ENCODE measurements at places on chromosomes 11 and 22. TPM values are rescaled to one million over a fixed set of nuclear protein-coding genes. Genes with fewer than 3 reads are reported as not detected.
A peak's percentile ranks its signal among the peaks of the same experiment; 100 is the strongest.

OR8D4 gene
- not detected for total RNA-seq

SAMM50 gene
- total RNA-seq = 72.2 TPM

MAPK8IP2 gene
- total RNA-seq = 0.88 TPM

KCNQ1 gene
- 0.55 TPM for total RNA-seq

KRTAP5-9 gene
- not detected for total RNA-seq

ARFIP2 gene
- total RNA-seq = 42.7 TPM

TSPAN18 gene
- not detected for total RNA-seq

RAG1 gene
- total RNA-seq = 0.63 TPM

MS4A6E gene
- not detected for total RNA-seq

ANO5 gene
- total RNA-seq = not detected

ALDH3B1 gene
- total RNA-seq = 98.1 TPM

GRIA4 gene
- total RNA-seq = not detected

C11orf16 gene
- total RNA-seq = not detected

- no peak for DNase-seq
Observed at GRCh38 chr11:843086-843734, 558 bp downstream of the TSPAN4 start.

DNA sequence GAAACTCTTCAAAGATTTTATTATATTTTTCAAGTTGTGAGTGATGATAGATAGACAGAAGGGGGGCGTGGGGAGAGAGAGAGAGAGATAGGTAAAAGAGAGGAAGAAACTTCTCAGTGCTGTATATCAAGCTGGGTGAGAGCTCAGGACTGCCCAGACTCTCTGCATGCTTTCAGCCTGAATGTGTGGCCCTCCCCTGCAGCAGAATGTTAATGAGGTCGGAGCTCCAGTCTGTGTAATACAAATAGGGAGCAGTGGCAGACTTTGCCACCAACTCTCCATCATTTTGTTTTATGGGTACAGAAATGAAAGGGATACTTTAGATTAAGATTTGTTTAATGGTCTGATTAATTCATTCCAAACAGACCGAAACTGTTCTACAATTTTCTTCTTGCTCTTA is 752.8 kb downstream of the OPCML start:
- DNase-seq = no peak

DNA sequence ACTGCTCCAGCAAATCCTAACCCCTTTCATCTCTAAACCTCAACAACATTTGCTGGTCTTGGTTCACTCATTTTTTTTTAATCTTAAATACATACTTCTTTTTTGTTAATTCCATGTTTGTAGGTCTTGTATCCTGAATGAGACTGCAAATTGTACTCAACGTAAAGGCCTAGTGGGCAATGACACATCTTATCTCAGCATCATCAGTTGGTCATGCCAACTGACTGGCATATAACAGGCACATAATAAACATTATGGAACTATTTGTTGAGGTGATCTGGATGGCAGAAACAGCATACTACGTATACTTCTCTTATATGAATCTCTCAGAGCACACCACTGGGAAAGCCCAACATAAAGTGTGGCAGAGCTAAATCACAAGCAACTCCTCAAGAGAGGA is 116.7 kb downstream of the RBFOX2 start:
- DNase-seq = no peak

DNA sequence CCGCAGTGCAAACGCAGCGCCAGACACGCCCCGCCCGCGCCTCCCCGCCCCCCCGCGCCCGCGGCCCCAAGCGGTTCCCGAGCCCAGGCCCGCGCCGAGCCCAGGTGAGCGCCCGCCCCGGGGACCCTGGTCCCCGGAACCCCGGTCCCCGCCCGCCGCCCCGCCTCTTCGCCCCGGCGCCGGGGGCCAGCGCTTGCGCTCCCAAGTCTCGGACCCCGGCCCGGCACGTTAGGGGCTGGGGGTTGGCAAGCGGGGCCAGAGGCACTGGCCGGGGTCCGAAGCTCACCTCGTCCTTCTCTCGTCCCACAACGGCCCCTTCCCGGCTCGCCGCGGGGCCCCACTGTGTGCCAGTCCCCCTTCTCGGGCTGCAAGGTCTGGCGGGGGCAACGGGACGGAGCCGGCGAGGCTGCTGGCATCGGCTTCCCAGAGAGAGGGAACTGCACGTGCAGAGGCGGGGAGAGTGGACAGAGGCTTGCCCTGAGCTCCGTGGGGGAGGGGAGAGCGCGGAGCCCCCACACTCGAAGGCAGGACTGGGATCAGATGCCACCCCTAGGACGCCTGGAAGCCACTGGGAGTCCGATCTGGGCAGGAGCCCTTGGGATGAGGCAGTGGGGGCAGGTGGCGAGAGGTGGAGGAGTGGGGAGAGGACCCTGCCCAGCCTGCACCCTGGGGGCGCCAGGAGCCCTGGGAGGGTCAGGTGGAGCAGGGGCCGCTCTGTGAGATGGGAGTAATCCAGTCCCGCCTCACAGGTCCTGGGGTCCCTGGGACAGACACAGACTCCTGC is 1.8 kb upstream of the AIFM3 start:
- no peak for DNase-seq

GRCh38 chr22:42791721-42792452 is 65.2 kb downstream of the ARFGAP3 start:
- no peak for DNase-seq

GRCh38 chr11:14499178-14499559 is 442 bp downstream of the COPB1 start:
- no peak for DNase-seq

GRCh38 chr11:30000986-30001750 is 15.7 kb downstream of the KCNA4 start:
- DNase-seq = no peak

DNA sequence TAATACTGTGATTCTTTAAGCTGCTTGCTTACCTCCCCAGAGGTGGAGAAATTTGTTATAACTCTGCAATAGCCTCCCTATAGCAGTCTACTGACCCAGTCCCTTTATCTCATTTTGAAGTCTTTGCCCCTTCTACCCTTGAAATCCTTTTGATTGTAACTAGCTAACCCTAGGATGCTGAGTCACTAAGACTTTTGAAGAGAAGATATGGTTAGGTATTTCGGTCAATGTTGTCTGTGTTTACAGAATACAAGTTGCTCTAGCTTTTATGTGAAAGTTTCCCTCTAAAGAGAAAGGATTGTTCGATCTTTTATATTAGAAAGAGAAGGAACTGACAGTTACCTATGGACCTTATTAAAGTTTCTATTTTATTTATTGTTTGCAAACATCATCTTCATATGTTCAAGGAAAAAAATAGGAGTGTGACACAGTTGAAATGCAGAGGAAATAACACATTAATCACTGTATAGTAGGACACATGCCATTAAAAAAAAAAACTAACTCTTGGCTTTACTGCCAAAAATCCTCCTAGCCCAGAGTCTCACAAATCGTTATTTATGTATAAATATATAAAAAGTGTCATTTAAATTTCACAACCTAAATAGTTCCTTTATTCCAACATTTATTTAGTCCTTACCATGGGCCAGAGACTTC is 3.1 kb downstream of the HYLS1 start:
- no peak for DNase-seq

DNA sequence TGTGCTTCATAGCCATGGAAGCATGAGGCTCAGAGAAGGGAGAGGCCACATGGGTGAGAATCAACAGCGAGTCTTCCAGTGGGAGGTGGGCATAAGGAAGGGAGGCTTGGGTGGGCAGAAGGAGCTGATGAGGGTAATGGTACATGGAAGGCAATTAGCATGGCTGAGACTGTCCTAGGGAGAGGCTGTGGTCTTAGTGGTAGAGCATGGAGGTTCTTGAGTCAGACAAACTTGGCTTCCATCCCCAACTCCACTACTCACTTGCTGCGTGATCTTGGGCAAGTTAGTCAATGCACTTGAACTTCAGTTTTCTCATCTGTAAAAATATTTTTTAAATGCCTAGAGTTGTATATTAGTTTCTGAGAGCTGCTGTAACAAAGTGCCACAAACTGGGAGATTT is 227.2 kb upstream of the E2F8 start:
- no peak for DNase-seq

DNA sequence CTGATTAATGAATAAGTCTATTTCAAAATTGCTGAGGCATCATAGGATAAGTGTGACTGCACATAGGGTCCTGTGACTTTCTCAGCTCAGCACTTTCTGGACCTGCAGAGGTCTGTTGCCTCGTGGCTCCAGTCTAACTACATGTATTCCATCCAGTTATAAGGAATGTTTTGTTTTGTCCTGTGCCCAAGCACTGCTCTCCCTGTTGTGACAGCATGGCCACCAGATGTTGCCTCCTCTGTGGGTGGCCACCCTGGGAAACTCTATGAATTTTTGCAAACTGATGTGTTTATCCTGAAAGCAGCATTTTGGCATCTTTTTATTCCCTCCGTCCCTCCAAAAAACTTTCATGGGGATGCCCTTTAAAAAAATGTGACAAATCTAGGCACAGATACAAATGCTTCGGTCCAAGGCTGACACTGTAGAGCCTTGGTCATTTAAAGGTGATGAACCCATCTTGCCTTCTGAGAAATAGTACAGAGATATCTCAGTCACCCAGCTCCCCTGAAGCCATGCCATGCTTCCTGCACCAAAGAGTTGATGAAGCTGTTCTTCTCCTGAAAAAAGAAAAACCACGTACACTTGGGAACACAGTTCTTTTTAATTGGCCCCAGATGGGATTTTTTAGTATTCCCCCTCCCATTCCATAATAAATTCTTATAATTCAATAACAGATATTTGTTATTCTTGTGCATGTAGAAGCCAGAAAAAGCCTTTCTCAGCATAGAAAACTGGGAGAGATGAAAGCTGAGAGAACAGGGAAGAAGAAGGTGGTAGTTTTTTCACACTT is 72.6 kb downstream of the CCDC34 start:
- DNase-seq = no peak

GRCh38 chr11:118625036-118625690 is 17.7 kb downstream of the PHLDB1 start:
- peak; percentile 87 for DNase-seq

- no peak for DNase-seq
Observed at GRCh38 chr11:128190312-128190711, 397.0 kb downstream of the ETS1 start.

DNA sequence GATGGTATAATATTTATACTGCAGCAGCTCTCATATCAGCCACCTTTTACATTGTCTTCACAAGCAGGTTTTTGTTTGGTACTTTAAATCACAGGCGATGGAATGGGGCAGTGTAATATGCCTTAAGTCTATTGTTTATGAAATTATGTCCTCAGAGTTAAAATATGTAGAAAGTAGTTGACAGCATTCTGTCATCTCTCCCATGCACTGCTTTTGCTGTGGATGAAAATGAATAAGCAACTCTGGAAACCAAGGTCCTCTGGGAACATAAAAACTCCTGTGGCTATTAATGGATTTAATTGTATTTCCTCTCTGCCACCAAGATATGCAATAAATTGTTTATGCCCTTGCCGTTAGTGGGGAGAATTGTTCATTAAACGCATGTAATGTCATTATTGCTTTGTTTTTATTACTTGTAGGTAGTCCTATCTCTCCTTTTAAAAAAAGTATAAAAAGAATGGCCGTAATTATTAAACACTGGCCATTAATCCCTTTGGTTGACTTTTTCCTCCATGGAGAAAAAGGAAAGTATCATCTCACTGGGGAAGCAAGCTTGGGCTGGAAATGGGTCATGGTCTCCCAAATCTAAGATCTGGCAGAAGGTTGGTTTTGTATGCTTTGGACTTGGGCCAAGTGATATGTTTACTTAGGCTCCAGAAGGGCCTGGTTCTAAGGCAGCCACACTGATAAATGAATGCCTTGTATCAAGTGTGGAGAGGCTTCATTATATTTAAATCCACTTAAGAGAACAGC is 13.1 kb downstream of the PACS1 start:
- no peak for DNase-seq

GRCh38 chr11:65640483-65641296 is 2.8 kb downstream of the SIPA1 start:
- DNase-seq = no peak

- no peak for DNase-seq
Observed at GRCh38 chr11:115743719-115744118, 239.5 kb upstream of the CADM1 start.

GRCh38 chr22:44024288-44024921 is at the start of gene PARVB:
Gene PARVB (plus strand): TSS chr22:44024302. CDS start chr22:44024340, 38 bp downstream.
- no peak for DNase-seq

DNA sequence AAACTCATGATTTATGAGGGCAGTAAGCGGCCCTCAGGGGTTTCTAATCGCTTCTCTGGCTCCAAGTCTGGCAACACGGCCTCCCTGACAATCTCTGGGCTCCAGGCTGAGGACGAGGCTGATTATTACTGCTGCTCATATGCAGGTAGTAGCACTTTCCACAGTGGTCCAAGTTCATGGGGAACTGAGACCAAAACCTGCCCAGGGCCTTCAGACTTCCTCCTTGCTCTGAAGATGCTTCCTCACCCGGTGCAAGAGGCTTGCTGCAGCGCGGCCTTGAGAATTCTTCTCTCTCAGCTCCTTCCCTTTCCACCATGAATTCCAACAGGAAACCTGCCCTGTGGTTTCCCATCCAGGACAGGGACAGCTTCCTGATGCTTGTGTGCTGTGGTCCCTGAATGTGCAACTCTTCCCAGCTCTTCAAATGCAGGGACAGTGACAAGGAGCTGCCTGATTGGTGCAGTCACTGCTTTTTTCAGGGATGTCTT is 53.9 kb downstream of the GGTLC2 start:
- no peak for DNase-seq

DNA sequence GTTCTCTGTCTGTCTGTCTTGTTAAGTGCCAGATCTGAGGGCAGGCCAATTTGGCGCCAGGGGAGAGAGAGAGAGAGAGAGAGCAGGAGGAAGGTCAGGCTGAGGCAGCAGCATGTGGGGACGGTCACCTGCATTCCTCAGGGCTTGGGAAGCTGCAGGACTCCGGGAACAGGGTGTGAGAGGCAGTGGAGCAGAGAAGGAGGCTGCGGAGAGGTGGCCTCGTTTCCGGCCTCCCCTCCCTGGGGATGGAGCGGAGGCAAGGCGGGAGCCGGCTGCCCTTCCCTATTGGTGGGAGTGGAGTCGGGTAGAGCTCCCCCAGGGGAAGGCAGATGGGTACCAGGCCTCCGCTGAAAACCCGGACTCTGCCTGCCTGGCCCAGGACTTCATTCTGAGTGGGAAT is 9.7 kb downstream of the CLMP start:
- DNase-seq = no peak

DNA sequence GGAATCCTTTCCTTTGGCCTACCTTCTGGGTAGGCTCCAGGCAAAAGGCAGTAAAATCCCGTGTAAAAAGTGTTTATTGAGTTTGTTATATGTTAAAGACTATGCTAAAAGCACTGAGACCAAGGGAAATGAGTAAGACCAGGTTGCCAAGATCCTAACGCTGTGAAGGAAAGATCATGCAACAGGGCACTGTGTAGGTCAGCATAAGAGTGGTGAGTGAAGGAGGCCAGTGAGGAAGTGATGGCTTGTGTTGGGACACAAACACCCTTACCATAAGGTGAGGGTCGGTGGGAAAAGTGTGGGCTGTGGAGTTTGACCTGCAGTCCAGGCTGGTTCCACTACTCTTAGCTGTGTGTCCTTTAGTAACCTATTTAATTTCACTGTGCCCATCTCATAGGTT is 202.1 kb downstream of the DBX1 start:
- DNase-seq = no peak

DNA sequence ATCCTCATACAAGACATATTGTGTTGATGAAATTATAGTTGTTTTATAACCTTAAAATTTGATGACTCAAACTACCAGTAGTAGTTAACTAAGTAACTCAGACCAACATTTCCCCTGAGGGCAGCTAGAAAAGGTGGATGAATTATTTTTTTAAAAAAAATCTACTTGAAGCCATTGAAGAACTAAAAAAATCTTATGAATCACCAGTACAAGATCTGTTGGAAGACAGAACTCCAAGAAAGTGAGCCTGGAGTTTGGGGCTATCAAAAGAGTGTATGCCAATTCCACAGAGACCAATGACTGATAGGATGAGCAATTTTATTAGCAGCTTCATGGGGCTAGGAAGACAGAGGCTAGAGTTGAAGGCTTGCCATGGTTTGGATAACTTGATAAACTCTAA is 72.4 kb downstream of the CYP2R1 start:
- no peak for DNase-seq

- no peak for DNase-seq
Observed at GRCh38 chr22:32016081-32016480, 27.0 kb upstream of the SLC5A1 start.

All from PC-9 (cell line).